Ovary (tissue), 10 donors: ENCODE measurements at places on chromosomes 16 and 17.

DNA sequence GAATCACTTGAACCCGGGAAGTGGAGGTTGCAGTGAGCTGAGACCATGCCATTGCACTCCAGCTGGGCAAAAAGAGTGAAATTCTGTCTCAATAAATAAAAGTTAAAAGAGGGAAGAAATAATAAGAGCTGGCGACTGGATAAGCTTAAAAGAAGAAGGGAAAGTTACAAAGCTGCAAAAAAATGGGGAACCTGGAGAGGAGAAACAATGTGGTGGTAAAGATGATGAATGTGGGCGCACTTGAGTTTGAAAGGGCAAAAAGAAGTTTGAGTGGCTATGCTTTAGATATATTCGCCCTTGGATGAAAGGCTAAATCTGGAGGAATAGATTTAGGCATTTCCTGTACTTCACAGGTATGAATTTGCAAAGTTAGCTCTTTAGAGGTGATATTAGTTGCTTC lies 53.0 kb upstream of the YPEL2 start:
- no peak overlapping the region for H3K4me3 ChIP-seq
- H3K27me3 ChIP-seq = no peaks in the 10 kb centered on the region
- DNase-seq = no peak
- H3K36me3 ChIP-seq = no peaks in the 10 kb centered on the region
- H3K27ac ChIP-seq = no peak overlapping the region

GRCh38 chr16:21727344-21727743 lies 63.6 kb downstream of the OTOA start:
- H3K4me1 ChIP-seq = no peaks in the 10 kb centered on the region
- H3K27ac ChIP-seq = no peak overlapping the region
- no peaks in the 10 kb centered on the region for H3K36me3 ChIP-seq
- H3K27me3 ChIP-seq = no peaks in the 10 kb centered on the region
- no peak for DNase-seq

- H3K27me3 ChIP-seq = no peaks in the 10 kb centered on the region
- no peak overlapping the region for H3K27ac ChIP-seq
- H3K4me3 ChIP-seq = no peak overlapping the region
- H3K4me1 ChIP-seq = no peaks in the 10 kb centered on the region
These were observed 921.9 kb upstream of the EEF2KMT start for GRCh38 chr16:6019490-6019991.

DNA sequence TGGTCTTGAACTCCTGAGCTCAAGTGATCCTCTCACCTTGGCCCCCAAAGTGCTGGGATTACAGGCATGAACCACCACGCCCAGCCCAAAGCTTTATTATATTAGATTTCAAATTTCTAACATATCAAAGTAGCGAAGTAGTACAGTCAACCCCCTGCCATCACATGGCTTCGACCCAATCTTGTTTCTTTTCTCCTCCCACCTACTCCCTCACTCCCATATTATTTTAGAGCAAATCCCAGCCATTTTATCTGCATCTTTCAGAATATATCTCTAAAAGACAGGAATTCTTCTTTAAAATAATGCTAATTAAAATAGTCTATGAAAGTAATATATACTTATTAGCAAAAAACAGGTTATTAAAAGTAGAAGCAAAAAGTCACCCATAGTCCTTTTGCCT lies 893 bp downstream of the IGSF6 start:
- no peaks in the 10 kb centered on the region for H3K27me3 ChIP-seq
- H3K4me3 ChIP-seq = no peak overlapping the region
- no peaks in the 10 kb centered on the region for H3K36me3 ChIP-seq

- no peak for DNase-seq
- H3K36me3 ChIP-seq = no peaks in the 10 kb centered on the region
- H3K4me1 ChIP-seq = no peaks in the 10 kb centered on the region
These were observed 495.9 kb upstream of the RBFOX1 start for GRCh38 chr16:6836766-6837165.

GRCh38 chr16:82586130-82586529 lies 40.6 kb upstream of the CDH13 start:
- H3K4me3 ChIP-seq = no peak overlapping the region
- no peaks in the 10 kb centered on the region for H3K36me3 ChIP-seq
- H3K27me3 ChIP-seq = no peaks in the 10 kb centered on the region
- no peak overlapping the region for H3K27ac ChIP-seq

DNA sequence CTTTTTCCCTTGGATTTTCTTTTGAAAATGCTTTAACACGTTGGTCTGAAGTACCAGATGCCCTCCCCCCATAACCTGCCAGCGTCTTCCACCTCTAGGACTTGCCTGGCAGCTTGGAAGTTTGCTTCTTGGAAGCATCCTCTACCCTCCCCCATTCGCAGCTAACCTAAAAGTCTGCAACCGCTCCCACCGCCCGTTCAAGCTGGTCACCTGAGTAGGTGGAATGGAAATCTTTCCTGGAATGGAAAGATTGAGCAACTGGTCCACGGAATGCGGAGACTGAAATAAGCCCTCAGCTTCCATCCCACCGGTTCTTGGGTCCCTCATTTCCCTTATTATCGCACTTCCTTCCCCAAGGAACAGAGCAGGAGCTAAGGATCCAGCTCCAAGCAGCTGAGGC lies 31.4 kb downstream of the HS3ST3B1 start:
- no peaks in the 10 kb centered on the region for H3K36me3 ChIP-seq
- H3K4me3 ChIP-seq = no peak overlapping the region
- DNase-seq = no peak

GRCh38 chr16:51243936-51244436 lies 92.9 kb upstream of the SALL1 start:
- H3K4me3 ChIP-seq = no peak overlapping the region
- no peaks in the 10 kb centered on the region for H3K27me3 ChIP-seq
- no peak overlapping the region for H3K27ac ChIP-seq

DNA sequence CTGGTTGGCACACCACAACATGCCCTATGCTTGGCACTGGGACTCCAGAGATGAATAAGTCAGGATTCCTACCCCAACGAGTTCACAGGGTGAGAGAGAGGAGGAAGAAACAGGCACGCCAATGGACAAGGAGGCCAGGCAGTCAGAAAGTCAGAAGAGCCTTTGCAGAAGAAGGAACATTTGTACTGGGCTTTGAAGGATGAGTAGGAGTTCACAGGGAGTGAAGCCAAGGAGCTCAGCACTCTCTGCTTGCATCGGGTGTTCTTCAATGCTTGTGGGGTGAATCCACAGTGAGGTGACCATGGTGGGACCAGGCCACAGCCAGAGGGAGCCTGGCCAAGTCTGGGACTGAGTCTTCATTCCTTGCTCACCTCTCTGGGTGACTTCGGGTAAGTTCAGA lies 47.5 kb downstream of the AIPL1 start:
- no peak for DNase-seq
- no peaks in the 10 kb centered on the region for H3K36me3 ChIP-seq
- no peak overlapping the region for H3K4me3 ChIP-seq
- no peaks in the 10 kb centered on the region for H3K4me1 ChIP-seq
- H3K27me3 ChIP-seq = no peaks in the 10 kb centered on the region

DNA sequence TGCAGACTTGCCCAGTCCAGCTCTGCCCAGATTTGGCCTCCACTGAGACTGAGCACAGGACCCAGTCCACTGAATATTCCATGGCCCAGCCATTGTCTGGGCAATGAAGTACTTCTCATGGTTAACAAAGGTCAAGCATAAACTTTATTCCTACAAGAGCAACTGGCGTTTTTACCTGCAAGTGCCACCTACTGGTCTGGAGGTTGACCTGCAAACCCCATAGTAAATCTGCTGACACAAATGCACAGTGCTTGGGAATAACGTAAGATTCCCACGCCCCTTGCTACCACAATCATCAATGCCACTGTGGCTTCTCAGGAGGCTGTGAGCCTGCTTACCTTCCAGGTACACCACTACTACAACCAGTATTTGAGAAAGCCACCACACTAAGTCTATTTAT lies 170.2 kb downstream of the CEP112 start:
- H3K27me3 ChIP-seq = no peaks in the 10 kb centered on the region
- H3K27ac ChIP-seq = no peak overlapping the region
- no peak for DNase-seq
- H3K4me1 ChIP-seq = no peaks in the 10 kb centered on the region

GRCh38 chr17:48672340-48672739 lies 46.2 kb upstream of the HOXB9 start:
- no peaks in the 10 kb centered on the region for H3K36me3 ChIP-seq
- DNase-seq = no peak
- H3K27ac ChIP-seq = no peak overlapping the region
- H3K4me3 ChIP-seq = no peak overlapping the region
- H3K27me3 ChIP-seq = no peaks in the 10 kb centered on the region
- H3K4me1 ChIP-seq = no peaks in the 10 kb centered on the region

DNA sequence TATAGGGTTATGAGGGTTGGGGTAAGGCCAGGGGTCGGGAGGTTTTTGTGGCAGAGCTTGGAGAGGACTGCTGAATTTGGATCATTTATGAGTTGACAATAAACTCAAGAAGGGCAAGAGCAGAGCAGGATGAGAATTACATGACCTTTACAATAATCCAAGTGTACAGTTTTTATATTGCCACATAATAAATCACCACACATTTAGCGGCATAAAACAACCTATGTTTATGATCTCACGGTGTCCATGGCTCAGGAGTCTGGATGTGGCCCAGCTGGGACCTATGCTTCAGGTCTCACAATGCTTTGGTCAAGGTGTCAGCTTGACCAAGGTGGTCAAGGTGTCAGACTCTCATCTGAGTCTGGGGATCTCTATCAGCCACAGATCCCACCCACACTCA lies 118.3 kb upstream of the WSCD1 start:
- H3K4me3 ChIP-seq = no peak overlapping the region
- H3K36me3 ChIP-seq = no peaks in the 10 kb centered on the region
- no peak for DNase-seq
- H3K27me3 ChIP-seq = no peaks in the 10 kb centered on the region
- no peak overlapping the region for H3K27ac ChIP-seq

- H3K27me3 ChIP-seq = no peaks in the 10 kb centered on the region
- peaks cover 6% of the 10 kb centered on the region for H3K4me1 ChIP-seq
- H3K27ac ChIP-seq = no peak overlapping the region
- H3K36me3 ChIP-seq = no peaks in the 10 kb centered on the region
These were observed 43.4 kb downstream of the CYB5D2 start for GRCh38 chr17:4186357-4186881.

GRCh38 chr17:77594416-77595209 lies 363.9 kb upstream of the TNRC6C start:
- H3K27me3 ChIP-seq = no peaks in the 10 kb centered on the region
- H3K4me1 ChIP-seq = no peaks in the 10 kb centered on the region
- no peak for DNase-seq
- no peak overlapping the region for H3K27ac ChIP-seq
